ENCODE measurements at places on chromosomes 16 and 17.

DNA sequence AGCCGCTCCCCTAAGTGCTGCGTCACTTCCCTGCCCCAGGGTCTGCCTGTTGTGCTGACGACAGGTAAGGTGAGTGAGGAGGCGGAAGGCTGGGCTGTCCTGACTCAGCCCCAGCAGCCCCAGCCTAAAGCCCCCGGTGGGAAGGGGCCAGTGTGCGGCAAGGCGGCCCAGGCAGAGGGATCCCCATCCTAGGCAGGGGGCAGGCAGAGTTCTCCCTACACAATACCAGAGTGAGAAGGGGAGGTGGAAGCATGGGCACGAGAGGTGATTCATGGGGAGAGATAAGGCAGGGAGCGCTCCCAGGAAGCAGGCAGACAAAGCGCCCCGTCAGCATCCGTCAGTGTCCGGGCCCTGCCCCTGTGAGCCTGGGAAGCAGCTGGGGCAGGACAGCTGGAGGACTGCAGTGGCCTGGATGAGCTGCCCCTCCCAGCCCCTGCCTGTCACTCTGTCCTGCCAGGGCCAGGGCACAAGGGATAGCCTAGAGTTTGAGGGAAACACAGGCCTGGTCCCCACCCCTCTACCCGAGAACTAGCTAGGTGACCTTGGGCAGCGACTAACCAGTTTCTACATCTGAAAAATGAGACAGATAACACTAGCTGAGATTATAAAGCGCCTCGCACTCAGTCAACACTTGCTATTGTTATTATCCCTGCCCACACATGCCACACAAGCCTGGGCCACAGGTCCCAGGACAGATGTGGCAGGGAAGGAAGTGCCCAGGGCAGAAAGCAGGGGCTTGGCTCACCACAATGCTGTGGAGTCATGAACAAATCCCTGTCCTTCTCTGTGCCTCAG, 3.8 kb downstream of the FAM83G start:
- no peak for DNase-seq

GRCh38 chr16:56370185-56370874, 55.0 kb downstream of the AMFR start:
- DNase-seq: no peak

- no peak for DNase-seq
These were observed 105.7 kb upstream of the RCVRN start for GRCh38 chr17:10010752-10011151.

GRCh38 chr17:5399767-5400166, 19.7 kb downstream of the NUP88 start:
- DNase-seq: no peak

- peak; percentile 14 for DNase-seq
These were observed 115.9 kb downstream of the DYNLRB2 start for GRCh38 chr16:80656711-80657150.

DNA sequence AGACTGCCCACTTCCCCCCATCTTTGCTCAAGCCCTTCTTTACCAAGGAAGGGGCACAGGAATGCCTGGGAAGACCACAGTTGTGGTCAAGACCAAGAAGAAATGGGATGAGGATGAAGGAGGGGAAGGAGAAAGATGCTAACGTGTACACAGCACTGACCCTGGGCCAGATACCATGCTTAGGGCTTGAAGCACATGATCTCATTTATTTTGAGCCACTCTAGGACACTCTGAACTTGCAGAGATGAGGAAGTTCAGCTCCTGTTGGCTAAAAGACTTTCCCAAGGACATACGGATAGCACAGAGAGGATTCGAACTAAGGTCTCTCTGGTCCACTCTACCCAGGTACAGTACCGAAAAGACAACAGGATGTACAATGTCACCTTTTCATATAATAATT, 42.6 kb downstream of the PIK3R5 start:
- DNase-seq: no peak

- no peak for DNase-seq
These were observed 78.3 kb downstream of the CYLD start for GRCh38 chr16:50820225-50820624.

DNA sequence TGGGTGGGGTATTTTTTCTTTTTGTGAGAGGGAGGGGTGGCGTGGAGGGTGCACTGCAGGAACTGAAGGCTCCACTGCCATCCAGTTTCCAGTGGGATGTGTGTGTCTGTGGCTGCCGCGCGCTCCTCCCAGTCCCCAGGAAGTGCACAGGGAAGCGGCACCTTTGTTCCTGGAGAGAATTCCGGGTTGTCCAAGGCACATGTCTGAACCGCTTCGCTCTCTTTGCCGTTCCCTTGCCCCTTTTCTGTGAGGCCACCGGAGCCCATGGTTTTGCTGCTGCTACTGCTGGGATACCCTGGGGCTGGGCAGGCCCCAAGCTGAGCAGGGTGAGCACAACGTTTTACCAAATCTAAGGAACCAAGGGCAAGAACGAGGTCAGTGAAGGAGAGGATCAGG, 19.5 kb downstream of the ACSF3 start:
- no peak for DNase-seq

DNA sequence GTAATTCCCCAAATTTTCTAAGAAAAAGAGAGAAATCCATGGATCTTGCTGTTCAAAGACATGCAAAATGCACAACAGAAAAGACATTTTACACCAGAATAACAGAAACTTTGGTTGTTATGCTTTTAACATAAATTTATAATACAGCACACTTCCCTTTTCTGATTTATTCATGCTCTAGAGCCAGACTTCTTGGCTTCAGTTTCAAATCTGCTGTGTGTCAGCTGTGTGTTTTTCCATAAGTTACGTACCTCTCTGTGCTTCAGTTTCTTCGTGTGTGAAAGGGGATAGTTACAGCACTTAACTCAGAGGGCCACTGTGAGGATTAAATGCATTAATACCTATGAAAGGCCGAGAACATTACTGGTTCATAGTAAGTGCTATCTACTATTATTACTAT, 6.8 kb upstream of the CCL3L1 start:
- DNase-seq: no peak

DNA sequence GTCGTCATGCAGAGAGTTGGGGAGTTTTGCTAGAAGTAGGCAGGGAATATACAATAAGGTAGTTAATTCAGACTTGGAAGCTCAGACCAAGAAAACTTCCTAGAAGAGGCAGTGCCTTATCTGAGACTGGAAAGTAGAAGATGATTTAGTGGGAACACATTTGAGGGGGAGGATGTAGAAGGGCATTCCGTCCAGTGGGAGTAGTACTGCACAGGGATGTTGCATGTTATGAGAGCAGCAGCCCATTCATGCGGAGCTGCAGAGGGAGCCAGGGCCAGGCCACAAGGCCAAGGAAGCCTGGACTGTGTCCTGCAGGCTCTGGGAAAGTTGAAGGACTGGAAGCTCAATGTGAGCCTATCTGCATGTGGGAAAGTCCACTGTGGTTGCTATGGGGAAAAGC, 344.5 kb upstream of the EEF2KMT start:
- DNase-seq: no peak

DNA sequence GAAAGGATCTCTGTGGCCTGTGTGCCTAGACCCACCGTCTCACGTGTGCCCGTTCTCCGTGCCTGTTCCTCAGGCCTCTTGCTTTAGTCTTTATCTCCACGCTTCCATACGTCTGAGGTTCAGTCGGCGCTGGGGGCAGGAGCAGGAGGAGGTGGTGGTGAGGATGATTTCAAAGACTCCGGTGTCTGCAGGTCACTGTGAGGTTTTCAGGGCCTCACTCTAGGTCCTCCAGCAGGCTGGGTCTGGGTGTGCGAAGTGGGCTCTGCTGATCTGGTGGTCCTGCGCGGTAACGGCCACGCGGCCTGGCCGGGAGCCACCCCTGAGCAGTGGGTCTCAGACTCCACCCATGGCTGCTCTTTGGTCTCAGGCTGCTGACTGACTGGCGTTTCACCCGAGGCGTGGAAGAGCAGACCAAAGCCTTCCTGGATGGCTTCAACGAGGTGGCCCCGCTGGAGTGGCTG, 14.4 kb upstream of the CLEC18A start:
- no peak for DNase-seq

DNA sequence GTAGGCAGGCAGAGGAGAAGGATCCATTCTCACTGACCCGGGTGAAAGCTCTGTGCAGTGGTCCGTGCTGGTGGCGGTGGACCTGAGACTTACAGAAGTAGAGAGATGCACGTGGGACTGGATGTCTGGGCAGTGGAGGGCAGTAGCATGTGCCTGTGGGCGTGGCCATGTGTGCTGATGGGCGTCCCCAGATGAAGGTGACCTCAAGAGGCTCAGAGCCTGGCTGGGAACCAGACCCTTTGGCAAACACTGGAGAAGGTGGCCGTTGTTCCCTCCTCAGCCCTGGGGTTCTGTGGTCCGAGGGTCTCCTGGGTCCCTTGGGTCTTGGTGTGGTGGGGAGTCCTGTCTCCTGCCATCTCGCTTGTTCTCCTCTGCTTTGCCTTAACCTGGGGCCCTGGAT, 15.6 kb downstream of the WSCD1 start:
- no peak for DNase-seq

- DNase-seq: no peak
These were observed 155.5 kb downstream of the PMP22 start for GRCh38 chr17:15109608-15110007.

DNA sequence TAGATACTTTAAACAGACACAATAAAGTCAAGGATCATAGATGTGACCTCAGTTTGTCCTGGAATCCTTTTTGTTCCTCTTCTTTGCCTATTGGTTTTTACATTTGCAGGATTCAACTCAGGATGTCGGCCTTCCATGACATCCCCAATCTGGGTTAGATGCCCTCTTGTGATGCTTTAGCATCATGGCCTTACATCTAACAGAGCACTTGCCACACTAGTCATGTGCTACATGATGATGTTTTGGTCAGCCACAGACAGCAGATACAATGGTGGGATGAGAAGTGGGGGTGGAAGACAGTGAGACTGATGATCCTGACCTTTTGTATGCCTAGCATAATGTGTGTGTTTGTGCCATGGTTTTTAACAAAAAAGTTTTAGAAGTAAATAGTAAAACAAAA, 1.8 kb upstream of the SYNRG start:
- DNase-seq: no peak

- no peak for DNase-seq
These were observed 6.8 kb downstream of the CBX4 start for GRCh38 chr17:79832218-79833109.

- no peak for DNase-seq
These were observed 63.0 kb downstream of the TMEM100 start for GRCh38 chr17:55659661-55660060.

GRCh38 chr17:59469786-59470485, 95.5 kb upstream of the DHX40 start:
- DNase-seq: no peak

GRCh38 chr17:40340880-40341807, 23.4 kb downstream of the GJD3 start:
- DNase-seq: peak; percentile 91

DNA sequence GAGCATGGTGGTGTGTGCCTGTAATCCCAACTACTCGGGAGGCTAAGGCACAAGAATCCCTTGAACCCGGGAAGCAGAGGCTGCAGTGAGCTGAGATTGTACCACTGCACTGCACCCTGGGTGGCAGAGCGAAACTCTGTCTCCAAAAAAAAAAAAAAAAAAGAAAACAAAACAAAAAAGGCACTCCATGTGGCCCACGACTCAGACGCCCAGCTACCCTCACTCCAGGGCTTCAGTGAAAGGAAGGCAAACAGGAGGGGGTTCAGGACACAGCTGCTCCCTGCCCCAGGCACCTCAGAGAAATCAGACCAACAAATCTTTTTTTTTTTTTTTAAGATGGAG, 91.7 kb downstream of the LITAF start:
- no peak for DNase-seq

DNA sequence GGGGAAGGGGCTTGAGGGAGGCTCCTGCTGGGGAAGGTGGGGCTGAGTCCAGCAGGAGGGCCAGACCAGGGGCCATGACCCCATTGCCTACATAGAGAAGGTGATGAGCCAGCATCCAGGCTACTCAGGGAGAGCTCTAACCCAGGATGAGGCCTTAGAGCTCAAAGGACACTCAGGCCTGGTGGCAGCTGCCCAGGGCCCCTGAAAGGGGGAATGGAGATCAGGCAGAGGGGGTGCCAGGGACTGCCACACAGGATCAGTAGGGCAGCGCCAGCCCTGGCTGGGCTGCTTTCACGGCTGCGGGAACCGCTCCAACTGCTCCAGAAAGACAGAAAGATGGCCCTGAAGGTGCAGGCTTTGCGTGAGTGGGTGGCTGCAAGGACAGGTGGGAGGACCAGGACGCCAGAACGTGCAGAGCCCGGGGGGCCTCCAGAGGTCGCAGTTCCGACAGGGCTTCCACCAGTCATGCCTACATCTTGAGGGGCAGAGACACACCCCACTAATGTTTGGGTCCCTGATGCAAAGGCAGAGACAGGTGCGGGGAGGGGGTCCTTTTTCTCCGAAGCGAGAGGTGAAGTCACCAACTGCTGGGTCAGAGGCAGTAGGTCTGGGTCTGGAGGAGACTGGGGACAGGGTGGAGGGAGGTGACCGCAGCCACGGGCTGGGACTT, 882 bp upstream of the ATP6V0C start:
- DNase-seq: peak; percentile 43

- no peak for DNase-seq
These were observed 27.0 kb upstream of the MMD start for GRCh38 chr17:55448681-55449080.

- DNase-seq: no peak
These were observed 8.6 kb upstream of the NFATC3 start for GRCh38 chr16:68076560-68076959.

- DNase-seq: no peak
These were observed 275.7 kb downstream of the TOX3 start for GRCh38 chr16:52271088-52271750.

DNA sequence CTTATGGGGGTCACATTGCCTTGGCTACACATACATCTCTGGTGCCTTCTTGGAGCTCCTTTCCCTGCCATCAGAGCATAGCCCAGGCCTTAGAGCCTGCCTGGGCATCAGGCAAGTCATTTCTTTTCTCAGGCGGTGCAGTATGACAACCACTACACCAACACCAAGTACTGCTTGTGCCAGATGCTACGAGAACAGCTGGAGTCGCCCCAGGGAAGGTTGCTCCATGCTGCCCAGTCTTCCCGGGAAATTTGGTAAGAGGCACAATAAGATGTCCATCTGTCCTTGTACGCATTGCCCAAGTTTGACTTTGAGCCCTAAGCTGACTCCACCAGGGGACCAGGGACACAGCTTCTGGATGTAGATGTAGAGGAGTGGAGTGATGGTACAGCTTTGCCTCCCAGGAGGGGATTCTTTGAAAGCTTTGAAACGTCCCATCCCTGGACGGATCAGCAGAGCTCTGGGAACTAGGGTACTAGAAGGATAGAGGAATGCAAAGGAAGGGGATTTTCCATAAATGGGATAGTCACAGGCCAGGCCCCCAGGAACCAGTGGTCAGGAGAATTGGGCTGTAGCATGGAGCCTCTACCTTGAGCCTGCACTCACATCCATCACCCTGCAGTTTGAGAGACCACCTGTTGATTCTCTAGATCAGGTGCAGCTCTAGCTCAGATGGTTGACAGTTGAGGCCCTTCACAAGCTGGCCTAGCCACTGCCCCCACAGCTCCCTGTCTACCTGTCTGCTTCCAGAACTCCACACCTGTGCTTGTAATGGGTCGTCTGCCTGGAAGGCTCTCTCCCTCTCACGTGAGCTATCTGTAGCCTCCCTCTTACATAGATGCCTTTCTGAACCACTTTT, 11.0 kb upstream of the NFATC3 start:
- no peak for DNase-seq

Data from stimulated activated naive CD8-positive, alpha-beta T cell treated with anti-CD3 and anti-CD28 coated beads, Interleukin-15, amount 100 ng/mL, for 72 hours (primary cell).